ENCODE measurements at places on chromosomes 3 and 15.

GRCh38 chr3:114856835-114857234 is 290.3 kb downstream of the ZBTB20 start:
- DNase-seq, result no peak

- peak; percentile 88 for DNase-seq
Observed at GRCh38 chr15:70014860-70015490, 82.7 kb downstream of the TLE3 start.

GRCh38 chr3:153919773-153920172 is 201.4 kb upstream of the ARHGEF26 start:
- no peak for DNase-seq

DNA sequence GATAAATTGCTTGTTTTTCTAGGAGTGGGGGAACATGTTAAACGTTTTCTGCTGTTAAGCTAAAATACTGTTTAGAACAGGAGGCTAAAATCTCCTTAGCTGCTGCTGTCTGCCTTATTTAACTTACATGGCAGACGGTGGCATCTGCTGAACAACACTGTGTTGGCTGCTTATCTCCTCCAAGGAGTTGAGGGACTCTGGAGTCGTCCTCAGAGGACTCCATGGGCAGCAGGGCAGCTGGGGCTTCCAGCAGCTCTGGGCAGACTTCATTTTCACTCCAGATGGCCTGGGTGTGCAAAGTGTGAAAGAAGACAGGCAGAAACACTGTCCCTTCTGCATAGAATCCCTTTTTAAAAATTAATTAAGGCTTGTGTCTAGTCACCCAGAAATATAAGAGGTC is 52.9 kb upstream of the NUDT16 start:
- no peak for DNase-seq

DNA sequence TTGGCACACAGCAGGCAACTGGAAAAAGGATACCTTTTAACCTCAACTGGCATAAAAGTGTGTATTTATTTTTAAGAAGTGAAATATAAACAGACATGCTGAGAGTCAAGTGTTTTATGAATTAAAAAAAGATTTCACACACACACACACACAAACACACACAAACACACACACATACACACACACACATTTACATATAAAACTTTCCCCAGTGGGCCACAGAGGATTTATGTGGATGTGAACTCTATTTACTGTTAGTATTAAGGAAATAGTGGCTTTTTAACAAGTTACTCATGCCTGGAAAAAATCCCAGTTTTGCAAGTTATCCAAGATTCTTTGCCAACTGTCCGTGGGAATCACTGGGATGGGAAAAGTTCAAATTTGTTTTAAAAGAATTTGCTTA is 725.9 kb upstream of the NR2F2 start:
- DNase-seq, result no peak

DNA sequence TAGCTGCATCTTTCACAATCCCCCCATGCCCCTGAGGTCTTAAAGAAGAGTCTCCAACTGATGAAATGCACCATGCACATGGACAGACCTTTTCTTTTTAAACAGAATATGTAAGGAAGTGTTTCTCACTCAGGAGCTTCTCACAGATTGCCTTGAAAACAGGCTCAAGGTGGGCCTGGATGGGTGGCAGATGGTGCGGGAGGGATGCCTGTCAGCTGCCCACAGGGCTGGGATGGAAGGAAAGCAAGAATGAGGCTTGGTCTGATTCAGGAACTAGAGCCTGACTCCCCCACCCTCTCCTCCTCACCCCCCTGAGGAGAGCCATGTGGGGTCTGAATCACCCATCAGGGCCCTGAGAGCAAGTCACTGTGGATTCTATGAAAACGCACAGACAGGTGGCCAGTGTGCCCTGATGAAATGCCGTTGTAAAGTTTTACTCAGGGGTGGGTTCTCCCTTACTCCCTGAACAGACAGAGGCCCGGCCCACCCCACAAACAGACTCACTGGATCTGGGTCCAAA is 67.2 kb downstream of the UMPS start:
- DNase-seq, result no peak

Data from GM06990 (cell line).